Brain pericyte (primary cell): ENCODE measurements at places on chromosomes 7 and 10.

GRCh38 chr10:114576132-114576487, 82.0 kb downstream of the ABLIM1 start:
- DNase-seq: no peak

DNA sequence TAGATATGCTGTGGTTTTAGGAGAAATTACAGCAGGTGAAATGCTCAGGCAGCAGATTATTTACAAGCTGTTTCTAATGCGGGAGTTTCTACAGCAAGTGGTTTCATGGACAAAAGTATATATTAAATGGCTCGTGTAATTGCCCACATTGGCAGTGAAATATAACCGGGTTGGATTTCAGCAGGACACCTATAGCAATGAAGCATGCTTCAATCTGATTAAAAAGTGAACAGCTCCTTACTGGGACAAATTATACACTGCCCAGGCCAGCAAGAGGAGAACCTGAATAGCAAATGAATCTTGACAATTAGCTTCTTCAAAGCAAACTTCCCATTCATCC, 35.2 kb upstream of the LYZL1 start:
- DNase-seq: no peak

DNA sequence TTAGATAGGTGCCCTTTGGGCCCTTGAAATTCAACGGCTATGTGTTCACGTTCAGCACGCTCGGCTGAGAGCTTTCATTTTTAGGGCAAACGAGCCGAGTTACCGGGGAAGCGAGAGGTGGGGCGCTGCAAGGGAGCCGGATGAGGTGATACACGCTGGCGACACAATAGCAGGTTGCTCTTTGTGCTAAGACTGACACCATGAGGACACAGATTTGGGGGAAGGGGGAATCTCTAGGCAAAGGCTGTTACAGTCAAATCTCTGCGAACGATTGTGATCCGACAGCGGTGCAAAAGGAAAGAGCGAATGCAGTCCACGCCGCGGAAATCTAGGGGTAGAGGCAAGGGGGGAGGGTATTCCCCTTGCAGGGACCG, 667 bp downstream of the KLLN start:
- DNase-seq: no peak

- DNase-seq: peak; percentile 24
Measured at GRCh38 chr7:80498481-80499349, 13.1 kb downstream of the GNAT3 start.

DNA sequence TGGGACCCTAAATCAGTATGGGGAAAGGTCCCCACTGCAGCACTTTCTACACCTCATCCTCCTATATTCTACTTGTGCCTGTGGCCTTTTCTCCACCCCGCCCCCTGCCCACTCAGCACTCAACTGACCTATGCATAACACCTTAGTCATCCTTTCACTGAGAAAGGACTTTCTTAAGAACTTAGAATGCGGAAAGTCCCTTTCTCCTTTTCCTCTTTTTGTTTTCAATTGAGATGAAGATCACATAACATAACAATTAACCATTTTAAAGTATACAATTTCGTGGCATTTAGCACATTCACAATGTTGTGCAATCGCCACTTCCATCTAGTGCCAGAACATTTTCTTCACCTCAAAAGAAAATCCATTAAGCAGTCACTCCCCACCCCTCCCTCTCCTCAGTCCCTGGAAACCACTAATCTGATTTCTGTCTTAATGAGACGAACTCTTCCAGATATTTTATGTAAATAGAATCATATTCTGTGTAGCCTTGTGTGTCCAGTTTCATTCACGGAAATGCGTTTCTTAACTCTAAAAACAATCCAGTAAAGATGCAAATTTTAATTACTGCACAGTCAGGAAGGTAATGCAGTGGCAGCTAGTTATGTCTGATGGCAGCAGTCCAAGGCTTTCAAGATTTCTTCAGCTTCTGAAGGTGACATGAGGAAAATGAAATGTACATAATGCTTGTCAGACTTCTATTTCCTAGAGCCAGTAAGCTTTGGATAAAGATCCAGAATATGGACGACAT, 41.7 kb downstream of the FAS start:
- no peak for DNase-seq

- DNase-seq: no peak
Measured at GRCh38 chr7:44325811-44326241, 432 bp upstream of the CAMK2B start.

DNA sequence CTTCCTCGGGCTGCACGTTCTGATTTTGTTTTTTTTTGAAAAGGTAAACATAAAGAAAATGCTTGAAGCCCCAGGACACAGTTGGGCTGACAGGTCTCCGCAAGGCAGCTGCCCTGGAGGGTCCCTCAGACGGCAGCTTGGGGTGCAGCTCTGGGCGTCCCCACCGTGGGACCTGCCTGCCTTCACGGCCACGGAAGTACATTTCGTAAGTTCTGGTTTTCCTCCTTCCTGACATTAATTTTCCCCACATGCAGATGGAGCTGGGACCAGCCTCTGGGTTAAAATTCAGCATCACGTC, 491.0 kb downstream of the DNAJB6 start:
- no peak for DNase-seq

GRCh38 chr7:100509231-100509630, 25.5 kb downstream of the NYAP1 start:
- no peak for DNase-seq

- DNase-seq: no peak
Measured at GRCh38 chr7:155907450-155908200, 95.4 kb upstream of the SHH start.

GRCh38 chr10:106396192-106396591, 768.3 kb downstream of the SORCS1 start:
- no peak for DNase-seq

DNA sequence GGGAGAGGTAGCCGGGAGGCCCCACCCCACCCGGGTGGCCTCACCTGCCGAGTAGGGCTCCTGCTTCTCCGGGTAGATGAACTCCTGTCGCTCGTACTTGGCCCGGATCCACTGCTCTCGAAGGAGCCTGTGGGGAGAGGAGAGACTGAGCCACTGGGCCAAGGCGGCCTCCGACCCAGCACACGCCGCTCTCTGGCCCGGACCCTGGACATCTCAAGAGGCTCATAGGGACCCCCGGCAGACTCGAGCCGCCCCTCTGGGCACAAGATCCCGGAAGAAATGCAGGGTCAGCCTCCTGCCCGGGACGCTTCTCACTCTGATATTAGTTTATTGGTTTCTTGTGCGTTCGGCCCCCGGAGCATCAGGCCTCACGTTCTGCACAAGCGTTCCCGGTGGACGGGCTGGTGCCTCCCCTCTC, 34.5 kb downstream of the ADAP1 start:
- no peak for DNase-seq

DNA sequence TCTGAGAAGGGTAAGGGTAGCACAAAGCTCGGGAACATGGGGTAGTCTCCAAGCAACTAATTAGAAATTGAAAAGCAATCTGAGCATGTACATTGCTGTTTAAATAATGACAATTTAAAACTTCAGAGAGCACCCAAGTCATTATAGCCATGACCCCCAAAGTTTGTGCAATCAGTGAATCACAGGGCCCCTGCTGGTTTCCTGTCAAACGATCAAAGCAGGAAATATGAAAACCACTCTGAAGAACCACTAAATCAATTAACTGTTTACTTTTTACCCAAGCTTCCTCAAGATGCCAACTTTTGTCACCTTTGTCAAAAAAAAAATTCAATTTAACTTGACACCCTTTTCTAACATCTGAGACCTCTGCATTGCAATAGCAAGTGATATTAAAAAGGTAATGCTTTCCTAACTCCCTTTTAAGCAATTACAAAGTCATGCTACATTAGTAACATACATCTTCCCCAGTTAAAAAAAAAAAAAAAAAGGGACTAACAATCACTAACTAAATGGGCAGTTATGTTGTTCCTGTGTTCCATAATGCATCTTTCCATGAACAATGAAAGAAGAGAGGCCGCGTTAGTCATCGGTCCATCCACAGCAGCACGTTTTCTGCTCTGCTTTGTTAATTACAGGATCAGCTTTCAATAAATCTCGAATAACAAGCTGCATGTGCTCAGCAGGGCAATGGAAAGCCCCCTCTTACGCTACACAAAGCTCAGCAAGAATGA, 80.6 kb downstream of the ETV1 start:
- no peak for DNase-seq

GRCh38 chr7:28503396-28503795, 91.1 kb downstream of the CREB5 start:
- DNase-seq: no peak

GRCh38 chr10:125208854-125209565, 48.6 kb upstream of the CTBP2 start:
- DNase-seq: no peak

DNA sequence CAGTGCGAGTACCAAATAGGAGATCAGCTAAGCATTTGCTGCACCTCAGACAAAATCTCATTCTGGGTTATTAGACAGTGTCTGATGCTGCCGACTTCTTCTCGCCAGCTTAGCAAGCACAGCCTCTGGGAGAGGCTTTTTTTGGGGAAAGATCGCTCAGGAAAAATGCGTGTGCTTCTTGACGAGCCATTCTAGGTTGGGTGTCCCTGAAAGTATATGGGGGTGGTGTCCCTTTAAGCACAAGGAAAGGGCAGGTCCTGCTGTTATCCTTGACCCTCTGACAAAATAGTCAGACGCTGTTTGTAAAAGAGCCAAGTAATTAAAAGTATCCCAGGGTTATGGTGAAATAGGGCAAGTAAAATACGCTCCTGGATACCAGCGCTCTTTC, 540.1 kb upstream of the FZD8 start:
- DNase-seq: no peak

DNA sequence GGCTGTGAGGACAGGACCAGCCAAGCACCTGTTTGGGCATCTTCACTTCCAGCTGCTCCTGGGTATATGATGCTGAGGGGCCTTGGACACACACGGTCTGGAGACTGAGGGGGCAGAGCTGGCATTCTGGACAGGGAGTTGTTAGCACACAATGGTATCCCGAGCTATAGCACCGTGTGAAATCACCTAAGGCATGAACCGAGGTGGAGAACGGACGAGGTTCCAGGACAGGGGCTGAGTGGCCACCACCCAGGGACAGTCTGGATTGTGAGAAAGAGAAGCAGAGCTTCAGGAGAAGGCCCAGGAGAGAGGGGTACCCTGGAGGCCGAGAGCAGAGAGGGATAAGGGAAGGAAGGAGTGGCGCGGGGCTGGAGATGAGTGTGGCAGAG, 571.8 kb downstream of the TCERG1L start:
- no peak for DNase-seq

GRCh38 chr10:44961931-44962750, 2.5 kb downstream of the RASSF4 start:
- no peak for DNase-seq

DNA sequence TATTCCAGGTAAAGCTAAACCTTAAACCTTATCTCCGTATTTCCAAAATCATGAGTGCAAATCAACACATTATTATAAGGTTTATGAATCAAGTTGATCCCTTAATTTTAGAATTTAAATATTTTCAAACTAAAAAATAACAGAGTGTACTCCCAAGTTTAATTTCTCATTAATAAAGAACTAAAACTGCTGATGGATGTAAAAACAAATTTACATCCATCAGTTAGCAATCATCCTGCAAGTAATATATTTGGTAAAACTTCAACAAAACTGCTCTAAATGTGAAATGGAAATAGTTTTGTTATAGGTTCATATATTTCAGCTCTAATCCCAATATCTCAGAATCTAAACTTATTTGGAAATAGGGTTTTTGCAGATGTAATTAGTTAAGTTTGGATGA, 71.3 kb upstream of the ZNF804B start:
- DNase-seq: no peak

DNA sequence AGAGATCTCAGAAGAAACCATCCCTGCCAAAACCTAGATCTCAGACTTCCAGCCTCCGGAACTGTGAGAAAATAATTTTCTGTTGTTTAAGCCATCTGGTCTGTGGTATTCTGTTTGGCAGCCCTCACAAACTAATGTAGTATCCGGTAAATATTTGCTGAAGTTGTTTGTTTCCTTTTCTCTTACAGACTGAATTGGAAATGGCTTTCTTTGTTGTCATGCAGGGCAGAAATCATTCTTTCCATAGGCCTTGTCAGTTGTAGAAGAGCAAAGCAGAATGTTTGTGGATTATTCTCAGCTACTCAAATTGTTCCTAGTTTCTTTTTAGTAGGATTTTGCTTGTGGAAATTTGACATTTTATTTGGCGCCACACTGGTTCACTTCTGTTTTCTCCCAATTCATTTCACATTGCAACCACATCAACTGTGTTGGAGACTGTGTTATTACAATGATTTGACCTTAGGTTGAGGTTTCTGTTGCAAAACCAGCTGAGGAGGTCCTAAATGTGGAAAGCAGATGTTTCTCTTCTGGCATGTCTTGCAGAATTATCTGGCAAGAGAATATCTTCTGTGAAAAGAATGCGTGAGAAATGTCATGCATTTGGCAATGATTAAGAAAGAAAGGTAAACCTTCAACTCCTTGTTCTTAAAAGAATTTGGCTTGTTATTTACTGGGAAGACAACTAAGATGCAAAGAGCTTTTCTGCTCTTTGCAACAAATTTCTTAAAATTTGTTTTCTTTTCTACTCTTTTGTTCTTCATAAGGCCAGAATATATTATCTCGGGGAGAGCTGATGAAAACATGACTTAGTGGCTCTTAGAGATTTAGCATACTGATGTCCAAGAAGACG, 25.8 kb downstream of the ACTA2 start:
- DNase-seq: peak; percentile 81

DNA sequence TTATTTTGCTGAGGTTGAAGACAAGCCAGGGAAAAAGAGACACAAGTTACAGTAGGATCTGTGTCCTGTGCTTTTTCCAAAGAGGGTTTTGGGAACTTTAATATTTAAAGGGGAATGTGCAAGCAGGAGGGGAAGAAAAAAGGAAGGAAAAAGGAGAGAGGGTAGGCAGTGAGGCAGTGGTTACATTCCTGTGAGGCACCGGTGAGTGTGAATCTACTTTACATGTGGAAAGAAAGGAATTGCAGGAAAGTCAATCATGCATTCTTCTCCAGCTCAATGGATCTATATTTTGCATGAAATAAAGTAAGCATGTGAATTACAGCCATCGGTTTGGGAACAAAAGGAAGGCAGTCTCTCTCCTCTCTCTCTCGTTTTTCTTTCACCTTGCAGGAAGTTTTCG, 12.6 kb upstream of the DYNC2I1 start:
- no peak for DNase-seq

GRCh38 chr10:34224639-34225038, 590.5 kb downstream of the PARD3 start:
- DNase-seq: no peak

DNA sequence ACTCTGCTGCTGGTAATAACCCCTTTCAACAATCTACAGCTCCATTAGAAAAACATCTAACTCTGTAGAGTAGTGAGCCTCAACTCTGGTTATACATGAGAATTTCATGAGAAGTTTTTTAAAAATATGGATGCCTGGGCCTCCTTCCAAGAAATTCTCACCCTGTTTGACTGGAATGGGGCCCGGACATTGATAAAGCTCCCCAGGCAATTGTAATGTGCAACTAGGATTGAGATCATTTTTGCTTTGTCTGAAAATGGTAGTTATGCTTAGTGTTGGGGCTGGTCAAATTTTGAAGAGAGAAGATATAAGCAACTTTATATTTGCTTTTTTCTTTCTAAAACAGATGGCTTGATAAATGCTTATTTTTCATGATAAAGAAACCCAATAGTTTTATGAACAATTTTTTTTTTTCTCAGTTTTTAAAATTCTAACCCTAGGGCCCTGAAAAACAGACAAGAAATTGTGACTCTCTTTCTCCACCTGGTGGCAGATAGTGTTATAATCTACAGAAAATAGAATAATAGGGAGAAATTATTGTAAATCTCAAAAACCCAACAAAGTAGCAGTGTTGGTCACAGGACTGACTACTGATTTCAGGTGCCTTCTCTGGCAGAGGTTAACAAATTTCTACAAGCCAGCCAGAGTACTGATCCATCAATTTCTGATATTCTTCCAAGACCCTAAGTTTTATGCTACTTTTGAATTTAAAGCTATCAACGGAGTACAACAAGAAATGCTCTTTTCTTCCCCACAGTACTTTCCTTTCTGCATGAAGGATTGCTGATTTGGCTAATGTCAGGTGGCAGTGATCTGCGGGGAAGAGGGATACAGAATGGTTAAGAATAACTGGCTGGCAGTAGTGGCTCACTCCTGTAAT, 174.8 kb downstream of the DKK1 start:
- no peak for DNase-seq
